ENCODE measurements at places on chromosomes 5 and 9.

DNA sequence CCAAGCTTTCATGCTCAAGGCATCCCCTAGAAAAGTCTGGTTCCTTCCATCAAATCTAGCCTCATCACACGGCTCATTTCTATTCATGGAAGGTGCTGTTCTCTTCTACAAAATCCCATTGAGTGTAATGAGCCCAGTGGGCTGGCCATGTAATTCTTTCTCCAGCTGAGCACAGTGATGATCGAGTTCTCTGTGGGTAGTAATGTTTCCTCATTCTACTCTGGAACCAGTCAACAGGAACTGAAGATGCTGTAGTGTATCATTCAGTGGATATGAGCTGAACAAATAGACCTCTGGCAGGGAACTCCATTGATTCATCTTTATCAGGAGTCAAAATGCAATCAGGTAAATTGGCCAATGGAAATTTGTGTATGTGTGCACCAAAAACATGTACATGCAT lies 149.2 kb downstream of the LRRC70 start:
- no peak for DNase-seq

GRCh38 chr5:59863777-59864176 lies 29.7 kb downstream of the PDE4D start:
- peak; percentile 44 for DNase-seq

DNA sequence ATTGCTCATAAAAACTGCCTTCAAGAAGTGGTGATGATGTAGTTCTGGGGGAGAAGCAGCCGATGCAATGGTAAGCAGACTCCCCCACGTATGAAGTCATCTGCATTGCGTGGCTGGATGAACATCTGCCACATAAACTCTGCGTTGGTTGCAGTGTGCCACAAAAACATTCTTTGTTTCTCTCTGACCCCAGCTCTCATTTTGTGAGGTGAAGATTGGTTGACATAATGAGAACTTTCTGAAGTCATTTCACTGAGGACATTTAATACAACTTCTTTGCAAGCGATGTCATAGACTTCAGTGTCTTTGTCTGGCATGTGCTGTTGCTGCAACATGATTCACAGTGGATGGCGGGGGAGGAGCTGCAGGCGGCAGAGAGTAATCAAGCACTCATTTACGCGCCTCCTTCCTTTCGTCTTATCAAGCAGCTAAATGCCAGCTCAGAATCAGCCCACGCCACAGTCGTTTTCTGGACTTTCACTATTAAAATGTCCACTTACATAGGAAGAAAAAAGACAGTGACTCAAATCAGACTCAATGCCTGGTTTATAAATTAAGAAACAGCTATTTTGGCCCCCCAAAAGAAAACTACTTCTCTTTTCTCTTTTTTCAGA lies 91.5 kb upstream of the NFIL3 start:
- DNase-seq, result peak; percentile 59

DNA sequence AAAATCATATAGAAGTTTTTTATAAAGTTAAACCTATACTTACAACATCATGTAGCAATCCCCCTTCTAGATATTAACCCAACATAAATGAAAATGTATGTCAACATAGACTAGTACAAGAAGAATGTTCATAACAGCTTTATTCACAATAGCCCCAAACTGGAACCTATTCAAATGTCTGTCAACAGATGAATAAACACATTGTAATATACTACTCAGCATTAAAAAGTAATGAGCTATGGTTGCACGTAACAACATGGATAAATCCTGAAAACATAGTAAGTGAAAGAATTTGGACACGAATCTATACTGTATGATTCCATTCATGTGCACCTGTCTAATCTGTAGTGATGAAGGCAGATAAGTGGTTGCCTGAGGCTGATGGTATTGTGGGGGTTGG lies 73.9 kb downstream of the CSNK1G3 start:
- DNase-seq, result no peak

DNA sequence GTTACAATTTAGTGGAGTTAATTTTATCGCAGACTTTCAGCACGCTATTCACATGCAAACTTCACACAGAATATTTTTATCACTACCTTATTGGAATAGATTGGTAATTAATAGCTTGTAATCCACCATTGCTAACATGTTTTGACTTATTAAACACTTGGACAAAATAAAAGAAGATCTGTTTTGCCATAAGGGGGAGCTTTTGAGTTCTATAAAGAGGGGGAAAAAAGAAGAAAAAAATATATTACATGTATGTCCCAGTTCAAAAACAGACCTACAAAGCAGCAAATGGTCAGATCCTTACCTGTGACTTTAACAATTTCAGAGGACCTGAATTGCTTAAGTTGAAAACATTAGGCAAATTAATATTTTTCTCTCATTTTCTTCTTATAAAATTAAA lies 1.2 kb upstream of the PAPPA start:
- DNase-seq, result no peak

GRCh38 chr5:157266286-157267007 lies 524 bp downstream of the CYFIP2 start:
- DNase-seq, result no peak

DNA sequence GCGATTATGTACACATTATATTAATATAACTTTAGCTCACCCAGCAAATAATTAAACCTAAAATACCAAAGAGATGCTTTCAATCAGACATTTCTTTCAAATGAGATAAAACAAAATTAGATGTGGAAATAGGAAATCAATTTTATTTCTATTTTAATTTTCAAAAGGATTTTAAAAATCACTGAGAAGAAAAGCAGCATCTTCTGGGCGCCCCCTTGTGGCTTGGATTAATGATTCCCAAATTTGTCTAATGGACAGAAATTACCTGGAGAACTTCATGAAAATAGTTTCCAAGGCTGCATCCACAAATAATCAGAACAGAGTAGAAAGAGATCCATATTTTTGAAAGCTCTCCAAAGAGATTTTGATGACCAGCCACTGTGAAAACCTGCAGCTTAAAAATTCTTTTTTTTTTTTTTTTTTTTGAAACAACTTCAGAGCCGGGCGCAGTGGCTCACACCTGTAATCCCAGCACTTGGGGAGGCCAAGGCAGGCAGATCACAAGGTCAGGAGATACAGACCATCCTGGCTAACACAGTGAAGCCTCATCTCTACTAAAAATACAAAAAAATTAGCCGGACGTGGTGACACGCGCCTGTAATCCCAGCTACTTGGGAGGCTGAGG lies 50.9 kb upstream of the CEMIP2 start:
- no peak for DNase-seq

DNA sequence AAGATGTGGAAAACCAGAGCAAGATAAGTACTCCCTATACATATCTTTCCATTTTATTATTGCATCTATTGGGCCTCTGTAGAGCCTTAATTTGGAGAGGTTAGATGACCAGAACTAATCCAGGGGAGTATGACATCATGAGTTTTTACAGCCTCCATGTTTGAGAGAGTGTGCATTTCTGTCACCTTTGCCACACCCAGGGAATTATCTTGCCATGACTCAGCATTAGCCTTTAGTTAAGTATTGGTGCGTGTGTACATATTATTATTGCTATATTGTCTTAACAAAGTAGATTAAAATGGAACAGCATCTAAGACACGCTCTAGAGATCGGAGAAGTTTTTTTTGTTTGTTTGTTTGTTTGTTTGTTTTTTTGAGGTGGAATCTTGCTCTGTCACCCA lies 27.6 kb downstream of the DIMT1 start:
- DNase-seq, result no peak

Data from posterior cingulate gyrus (tissue), 11 donors.